ENCODE measurements at places on chromosomes 6 and 20. TPM values are rescaled to one million over a fixed set of nuclear protein-coding genes. Genes with fewer than 3 reads are reported as not detected.

Gene C6orf58
- not detected for total RNA-seq

Gene CLDN20
- not detected for total RNA-seq

Gene MROH8
- 4.3 TPM for total RNA-seq

Gene RNF114
- total RNA-seq = 163 TPM

Gene BLTP3A
- 16.0 TPM for total RNA-seq

Gene SCAND1
- 102 TPM for total RNA-seq

Gene RIPOR3
- total RNA-seq = 16.8 TPM

Gene TCP1
- total RNA-seq = 225 TPM

Gene PXDC1
- 133 TPM for total RNA-seq

Gene THBS2
- total RNA-seq = 111 TPM

Gene SOBP
- 9.6 TPM for total RNA-seq

Gene SLA2
- total RNA-seq = 3.2 TPM

Gene CASS4
- total RNA-seq = 3.5 TPM

Gene EPPIN
- total RNA-seq = not detected

Gene LAMA5
- total RNA-seq = 115 TPM

Gene BMP2
- 12.3 TPM for total RNA-seq

Gene HMGCLL1
- 0.84 TPM for total RNA-seq

Gene FUT9
- not detected for total RNA-seq

Gene SLC22A16
- not detected for total RNA-seq

Gene LRRC73
- total RNA-seq = 0.47 TPM

Gene PNISR
- 186 TPM for total RNA-seq

Gene DTNBP1
- total RNA-seq = 5.9 TPM

Gene PLCB1
- 25.3 TPM for total RNA-seq

Gene VGLL2
- total RNA-seq = not detected

Gene SNAP25
- total RNA-seq = 1.9 TPM

Gene ELOVL5
- total RNA-seq = 189 TPM

Gene DYNLT2
- total RNA-seq = 0.94 TPM

Gene ABHD16A
- total RNA-seq = 58.5 TPM

Gene DEFB132
- total RNA-seq = 1.6 TPM

Gene SMLR1
- total RNA-seq = not detected

Gene KCNQ5
- total RNA-seq = not detected

Gene ZFP64
- total RNA-seq = 9.3 TPM

Gene TREM2
- not detected for total RNA-seq

Gene PAK5
- not detected for total RNA-seq

Gene KIF25
- total RNA-seq = 0.60 TPM

Gene SYCP2
- total RNA-seq = 8.8 TPM

Gene PYGB
- 63.7 TPM for total RNA-seq

Gene PKIB
- total RNA-seq = 1.3 TPM

Gene POPDC3
- total RNA-seq = 0.46 TPM

Gene TSPYL1
- 63.2 TPM for total RNA-seq

Gene BMP5
- 1.4 TPM for total RNA-seq

Gene BANF2
- total RNA-seq = not detected

Gene SLC17A1
- not detected for total RNA-seq

Gene MOG
- total RNA-seq = not detected

Gene HLA-G
- not detected for total RNA-seq

Gene DBNDD2
- 33.8 TPM for total RNA-seq

Gene GSTA2
- total RNA-seq = not detected

Gene PHIP
- total RNA-seq = 18.0 TPM

Gene HAO1
- total RNA-seq = not detected

Gene CRISP3
- not detected for total RNA-seq

Gene NR2E1
- total RNA-seq = not detected

Gene SCUBE3
- total RNA-seq = 0.09 TPM

All from omental fat pad (tissue), 4 donors.